ENCODE measurements at places on chromosomes 3 and 15. TPM values are rescaled to one million over a fixed set of nuclear protein-coding genes. Genes with fewer than 3 reads are reported as not detected.
A peak's percentile ranks its signal among the peaks of the same experiment; 100 is the strongest.

The PARP3 gene
- 12.7 TPM for total RNA-seq

DNA sequence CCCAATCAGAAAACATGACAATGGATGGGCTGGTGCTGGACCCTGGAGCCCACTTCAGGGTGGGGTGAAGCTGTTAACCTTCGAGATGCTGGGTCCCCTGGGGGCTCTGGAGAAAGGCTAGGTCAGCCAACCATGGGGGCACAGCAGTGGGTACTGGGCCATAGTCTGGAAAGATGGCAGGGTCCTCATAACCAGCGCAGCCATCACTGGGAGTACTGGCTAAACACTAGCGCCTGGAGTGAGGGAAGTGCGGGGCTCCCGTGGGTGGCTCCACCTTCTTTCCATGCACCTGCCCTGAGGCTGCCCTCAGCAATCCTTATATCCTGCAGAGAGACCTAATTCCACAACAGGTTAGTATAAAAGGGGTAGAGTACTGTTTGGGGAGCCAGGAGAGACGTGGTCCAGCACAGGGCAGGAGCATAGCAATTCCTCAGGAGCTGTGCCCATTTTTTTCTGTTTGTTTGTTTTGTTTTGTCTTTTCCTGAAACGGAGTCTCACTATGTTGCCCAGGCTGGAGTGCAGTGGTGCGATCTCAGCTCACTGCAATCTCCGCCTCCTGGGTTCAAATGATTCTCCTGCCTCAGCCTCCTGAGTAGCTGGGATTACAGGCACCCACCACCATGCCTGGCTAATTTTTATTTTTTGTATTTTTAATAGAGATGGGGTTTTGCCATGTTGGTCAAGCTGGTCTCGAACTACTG, 122.6 kb upstream of the MEF2A start:
- peaks cover 55% of the 10 kb centered on the region for H3K4me1 ChIP-seq
- no peak overlapping the region for H3K4me3 ChIP-seq
- H3K36me3 ChIP-seq: no peaks in the 10 kb centered on the region
- H3K27ac ChIP-seq: no peak overlapping the region
- no peak for DNase-seq

- DNase-seq: no peak
- no peak overlapping the region for H3K4me3 ChIP-seq
These were observed 13.3 kb downstream of the ARMC8 start for GRCh38 chr3:138200424-138200823.

DNA sequence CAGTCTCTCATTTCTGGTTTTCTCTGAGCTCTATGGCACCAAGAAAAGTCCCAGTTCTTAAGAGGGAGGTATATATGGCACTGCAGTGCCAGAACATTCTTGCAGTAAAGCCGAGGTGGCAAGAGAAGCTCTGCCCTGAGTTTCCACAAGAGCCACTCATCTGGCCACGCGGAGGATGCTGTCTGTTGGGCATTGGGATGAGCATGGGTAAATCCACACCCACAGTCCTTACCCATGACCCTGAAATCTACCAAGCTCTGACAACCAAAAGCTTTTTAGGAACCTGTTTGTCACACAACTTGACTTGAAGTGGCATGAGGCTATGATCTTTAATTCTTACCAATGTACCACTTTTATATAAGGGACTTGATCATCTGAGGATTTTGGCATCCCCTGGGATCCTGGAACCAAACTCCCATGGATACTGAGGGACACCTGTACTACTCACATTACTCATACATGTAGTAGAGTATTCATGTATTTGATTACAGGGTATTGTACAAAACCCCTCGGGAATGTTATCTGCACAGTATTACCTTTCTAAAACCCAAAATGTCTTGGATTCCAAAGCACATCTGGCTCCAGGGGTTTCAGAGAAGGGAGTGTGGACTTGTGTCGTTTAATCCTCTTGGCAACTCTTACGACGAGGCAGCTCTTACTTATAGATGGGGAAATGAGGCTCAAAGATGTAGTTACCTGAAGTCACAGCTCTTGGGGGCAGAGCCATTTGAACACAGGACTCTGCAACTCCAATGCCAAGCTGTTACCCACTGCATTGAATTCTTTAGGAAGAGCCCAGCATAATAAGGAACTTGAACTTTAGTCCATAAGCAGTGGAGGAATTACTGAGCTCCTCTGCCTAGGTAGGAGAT, 8.8 kb downstream of the RPL32 start:
- peak overlapping the region; percentile 49 for H3K27ac ChIP-seq
- H3K36me3 ChIP-seq: peaks cover 52% of the 10 kb centered on the region
- H3K4me3 ChIP-seq: no peak overlapping the region
- DNase-seq: no peak
- peaks cover 9% of the 10 kb centered on the region for H3K4me1 ChIP-seq

The EPHA6 gene
- total RNA-seq: not detected

The CADM2 gene
- 0.38 TPM for total RNA-seq

GRCh38 chr15:53716909-53717876, 42.3 kb downstream of the WDR72 start:
- no peaks in the 10 kb centered on the region for H3K4me1 ChIP-seq
- H3K4me3 ChIP-seq: no peak overlapping the region
- peaks cover 1% of the 10 kb centered on the region for H3K27me3 ChIP-seq
- H3K27ac ChIP-seq: no peak overlapping the region
- H3K36me3 ChIP-seq: no peaks in the 10 kb centered on the region
- no peak for DNase-seq

Data from activated CD8-positive, alpha-beta T cell treated with anti-CD3 and anti-CD28 coated beads for 36 hours (primary cell).